ENCODE measurements at places on chromosomes 7 and 10.

- DNase-seq: no peak
Observed at GRCh38 chr10:87064651-87065050, 30.0 kb downstream of the GLUD1 start.

DNA sequence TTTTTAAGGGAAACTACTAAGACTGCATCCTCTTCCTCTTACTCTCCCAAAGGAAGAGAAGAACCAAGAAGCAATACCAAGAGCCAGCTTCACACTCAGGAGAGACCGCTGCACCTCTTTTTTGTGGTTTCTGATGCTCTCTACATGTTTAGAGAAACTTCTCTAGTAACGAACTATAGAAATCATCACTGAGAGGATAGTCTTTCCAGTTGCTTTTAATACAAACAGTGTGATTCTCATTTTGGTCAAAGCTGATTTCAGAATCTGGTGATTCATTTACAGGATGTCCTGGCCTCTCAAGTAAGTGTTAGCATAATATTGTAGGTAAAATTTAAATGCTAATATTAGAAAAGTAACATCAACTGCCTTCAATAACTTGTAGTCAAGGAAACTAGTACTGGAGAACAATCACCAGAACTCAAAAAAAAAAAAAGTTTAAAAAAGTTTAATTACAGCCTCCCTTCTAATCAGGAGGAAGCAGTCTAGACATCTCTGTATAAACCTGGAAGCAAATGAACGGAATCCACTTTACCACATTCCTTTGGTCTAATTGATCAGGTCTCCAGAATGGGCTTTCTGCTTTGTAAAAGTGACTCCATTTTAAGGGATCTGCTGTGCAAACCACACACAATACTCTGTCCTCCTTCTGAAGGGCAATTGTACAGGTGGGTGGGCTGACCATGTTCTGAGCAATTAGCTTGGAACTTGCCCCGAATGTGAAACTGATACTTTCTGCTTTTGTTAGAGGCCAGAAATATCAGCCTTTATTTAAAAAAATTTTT, 3.0 kb downstream of the LAMB1 start:
- DNase-seq: no peak

DNA sequence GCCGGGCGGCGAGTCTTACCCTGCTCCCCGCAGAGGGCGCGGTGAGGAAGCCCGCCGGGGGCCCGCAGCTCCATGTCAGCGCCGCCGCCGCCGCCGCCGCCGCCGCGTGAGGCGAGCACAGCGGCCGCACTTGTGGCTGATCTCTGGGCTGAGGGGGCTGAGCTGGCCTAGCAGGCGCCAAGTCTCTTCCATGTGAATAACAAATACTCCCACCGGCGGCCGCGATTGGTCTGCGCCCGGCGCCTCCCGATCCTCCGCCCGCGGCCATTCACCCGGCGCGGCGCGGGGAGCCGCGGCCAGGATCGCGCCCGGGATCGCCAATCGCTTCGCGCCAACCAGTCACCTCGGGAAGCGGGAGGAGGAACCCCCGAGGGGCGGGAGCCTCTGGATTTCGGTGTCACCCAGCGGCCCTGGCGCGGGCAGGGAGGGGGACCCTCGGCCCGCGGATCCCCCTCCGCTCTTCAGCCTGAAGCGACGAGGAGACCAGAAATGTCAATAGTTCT, at the start of gene GRM8:
TSS of gene GRM8 (minus strand) at position 164 of the 503 bp plus-strand sequence.
- no peak for DNase-seq

- DNase-seq: no peak
Observed at GRCh38 chr7:84236398-84236797, 41.8 kb upstream of the SEMA3A start.

All from CD4-positive, alpha-beta T cell treated with Interleukin-15 for 4 hours (primary cell).